ENCODE measurements at places on chromosomes 11 and 22.

DNA sequence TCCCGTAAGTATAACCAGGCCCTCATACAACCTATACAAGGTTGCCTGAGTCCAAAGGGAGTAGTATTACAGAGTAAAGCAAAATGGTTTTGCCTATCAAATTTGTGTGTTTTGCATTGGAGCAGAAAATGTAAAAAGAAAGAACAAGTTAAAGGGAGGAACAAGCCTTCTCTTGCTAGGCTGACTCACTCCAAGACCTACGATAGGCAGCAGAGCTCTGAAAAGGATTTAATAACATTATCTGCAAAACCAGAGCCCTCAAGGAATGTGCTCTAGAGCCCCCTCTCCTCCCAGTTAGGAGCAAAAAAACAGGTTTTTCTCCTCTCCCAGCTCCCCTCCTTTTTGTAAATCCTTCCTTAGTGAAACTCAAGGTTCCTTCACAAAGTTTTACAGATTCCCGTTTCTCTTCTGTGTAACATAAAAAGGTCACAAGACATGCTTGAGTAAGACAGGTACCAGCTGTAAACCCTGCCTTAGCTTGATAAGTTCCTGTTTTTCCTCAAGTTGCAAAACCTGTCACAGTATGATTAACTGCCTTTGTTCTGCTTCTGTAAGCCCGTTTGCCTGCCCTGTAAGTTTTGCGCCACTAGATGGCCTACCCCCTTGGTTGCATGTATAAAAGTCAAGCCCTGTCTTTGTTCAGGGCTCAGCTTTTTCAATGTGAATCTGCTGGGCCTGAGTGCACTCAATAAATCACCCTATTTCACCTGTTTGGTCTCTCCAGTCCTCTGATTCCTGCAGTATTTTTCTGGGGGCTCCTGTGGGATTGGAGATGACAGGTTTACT is 498.2 kb downstream of the KCNA4 start:
- DNase-seq: no peak

DNA sequence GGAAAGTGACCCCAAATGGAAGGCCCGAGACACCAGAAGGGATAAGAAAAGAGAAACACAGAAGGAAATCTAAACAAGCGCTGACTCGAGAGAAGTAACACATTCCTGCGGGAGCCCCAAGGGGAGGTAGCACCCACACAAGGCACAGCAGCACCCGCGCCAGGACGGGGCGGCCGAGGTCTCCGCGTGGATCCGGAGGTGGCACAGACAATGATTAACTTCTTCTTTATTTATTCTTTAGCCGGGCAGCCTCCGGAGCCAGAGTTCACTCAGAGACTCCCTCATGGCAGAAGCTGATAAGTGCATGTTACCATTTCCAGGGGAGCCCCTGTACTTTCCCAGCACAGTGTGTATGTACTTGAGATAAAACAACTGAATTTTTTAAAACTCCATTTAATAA is 5.1 kb downstream of the TOLLIP start:
- DNase-seq: no peak

- DNase-seq: peak; percentile 64
Observed at GRCh38 chr11:62545437-62546243, 966 bp downstream of the AHNAK start.

DNA sequence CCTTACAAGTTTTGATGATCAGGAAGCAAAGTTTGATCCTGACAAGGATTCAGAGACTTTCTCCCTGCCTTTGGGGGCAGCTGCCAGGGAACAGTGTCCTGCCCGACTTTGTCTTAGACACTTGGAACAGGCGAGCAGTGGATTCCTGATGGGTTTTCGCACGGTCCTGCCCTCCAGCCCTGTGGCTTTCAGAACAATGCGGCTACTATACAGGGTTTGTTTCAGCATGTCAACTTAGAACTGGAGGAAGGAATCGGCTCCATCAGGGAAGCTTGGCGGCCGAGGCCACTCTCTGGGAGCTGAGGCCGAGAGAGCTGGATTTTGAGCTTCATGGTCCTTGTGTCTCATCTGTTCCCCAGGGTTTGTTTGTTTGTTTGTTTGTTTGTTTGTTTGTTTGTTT is 11.5 kb downstream of the ANO1 start:
- DNase-seq: no peak

GRCh38 chr11:95229993-95230809 is 801 bp downstream of the SESN3 start:
- DNase-seq: no peak

Measured in AG09309 (cell line).